ENCODE measurements at places on chromosomes 6 and 20.

- DNase-seq, result no peak
Observed at GRCh38 chr20:23639490-23639958, 1.8 kb upstream of the CST3 start.

- no peak for DNase-seq
Observed at GRCh38 chr6:162251257-162251656, 476.3 kb downstream of the PRKN start.

DNA sequence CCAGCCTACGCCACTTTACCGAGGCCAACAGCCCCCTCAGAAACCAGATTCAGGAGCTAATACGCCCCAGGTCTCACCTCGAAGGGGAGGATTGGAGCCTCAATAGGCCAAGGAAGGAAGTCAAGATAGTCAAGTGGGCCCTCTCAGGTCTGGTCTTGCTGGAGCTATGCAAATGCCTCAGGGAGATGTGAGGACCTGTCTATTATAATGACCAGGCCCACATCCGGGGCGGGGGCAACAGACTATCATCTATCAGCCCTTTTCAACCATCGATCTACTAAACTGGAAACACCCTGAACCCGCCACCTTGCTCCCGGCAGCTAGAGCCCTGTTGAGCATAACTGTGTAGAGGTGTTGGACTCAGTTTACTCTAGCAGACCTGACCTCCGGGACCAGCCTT, 12.7 kb upstream of the GSTA3 start:
- no peak for DNase-seq

DNA sequence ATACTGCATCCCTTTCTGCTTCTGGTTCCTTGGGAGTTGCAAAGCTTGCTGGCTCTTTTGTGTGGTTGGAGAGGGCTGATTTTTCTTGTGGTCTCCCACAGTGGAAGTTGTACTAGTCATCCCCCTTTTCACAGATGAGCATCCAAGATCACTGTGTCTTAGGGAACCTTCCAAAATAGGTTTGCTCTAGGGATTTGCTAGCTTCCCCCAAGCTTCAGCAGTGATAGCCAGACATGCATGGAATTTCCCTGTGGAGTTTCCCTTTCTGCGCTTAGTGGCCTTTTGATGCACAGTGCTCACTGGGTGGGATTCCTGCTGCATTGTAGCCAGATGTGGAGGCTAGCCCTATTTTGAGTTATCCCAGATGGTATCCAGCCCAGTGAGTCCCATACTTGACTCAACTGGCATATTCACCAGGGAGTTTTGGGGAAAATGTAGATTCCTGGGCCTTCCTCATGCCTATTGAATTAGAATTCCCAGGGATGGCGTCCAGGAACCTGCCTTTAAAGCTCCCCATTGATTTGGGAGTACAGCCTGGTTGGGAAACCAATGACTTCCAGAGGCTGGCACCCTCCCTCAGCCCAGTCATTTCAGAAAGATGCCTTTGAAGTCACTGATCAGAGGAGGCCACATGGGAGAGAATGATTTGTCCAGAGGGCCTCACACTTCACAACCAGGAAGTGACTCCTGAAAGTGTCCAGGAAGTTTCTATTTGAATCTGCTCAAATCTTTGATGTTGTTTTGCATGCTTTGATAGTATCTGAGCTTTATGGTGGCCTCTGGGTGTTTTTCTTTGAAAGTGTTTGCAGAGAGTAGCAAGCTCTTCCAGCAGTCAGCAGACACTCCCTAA, 25.9 kb downstream of the PPARD start:
- DNase-seq, result no peak

GRCh38 chr6:61977947-61978346, 308.1 kb downstream of the KHDRBS2 start:
- DNase-seq, result no peak

- no peak for DNase-seq
Observed at GRCh38 chr20:5090191-5090590, 29.6 kb downstream of the PCNA start.

DNA sequence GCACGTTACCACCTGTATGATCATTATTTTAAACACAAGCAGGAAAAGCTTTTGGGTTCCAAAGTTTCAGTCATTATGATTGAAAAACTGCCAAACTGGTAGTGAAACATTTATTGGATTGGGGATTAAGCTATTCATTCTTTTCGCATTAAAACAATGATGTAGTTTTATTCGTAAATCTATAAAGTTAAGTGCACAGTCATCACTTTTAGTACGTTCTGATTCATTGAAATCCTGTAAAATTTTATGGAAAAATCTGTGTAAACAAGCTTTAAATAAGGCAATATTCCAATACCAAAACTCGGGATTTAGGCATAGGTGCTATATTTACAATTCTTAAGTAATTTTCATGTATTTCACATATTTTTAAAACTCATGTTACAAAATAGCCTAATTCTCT, 379.9 kb downstream of the PLCB1 start:
- DNase-seq, result no peak

- DNase-seq, result no peak
Observed at GRCh38 chr6:119331663-119332286, 17.8 kb downstream of the MAN1A1 start.

- no peak for DNase-seq
Observed at GRCh38 chr6:131840441-131840840, 32.6 kb downstream of the ENPP1 start.

GRCh38 chr6:141562186-141562811, 570.4 kb upstream of the GJE1 start:
- DNase-seq, result no peak

DNA sequence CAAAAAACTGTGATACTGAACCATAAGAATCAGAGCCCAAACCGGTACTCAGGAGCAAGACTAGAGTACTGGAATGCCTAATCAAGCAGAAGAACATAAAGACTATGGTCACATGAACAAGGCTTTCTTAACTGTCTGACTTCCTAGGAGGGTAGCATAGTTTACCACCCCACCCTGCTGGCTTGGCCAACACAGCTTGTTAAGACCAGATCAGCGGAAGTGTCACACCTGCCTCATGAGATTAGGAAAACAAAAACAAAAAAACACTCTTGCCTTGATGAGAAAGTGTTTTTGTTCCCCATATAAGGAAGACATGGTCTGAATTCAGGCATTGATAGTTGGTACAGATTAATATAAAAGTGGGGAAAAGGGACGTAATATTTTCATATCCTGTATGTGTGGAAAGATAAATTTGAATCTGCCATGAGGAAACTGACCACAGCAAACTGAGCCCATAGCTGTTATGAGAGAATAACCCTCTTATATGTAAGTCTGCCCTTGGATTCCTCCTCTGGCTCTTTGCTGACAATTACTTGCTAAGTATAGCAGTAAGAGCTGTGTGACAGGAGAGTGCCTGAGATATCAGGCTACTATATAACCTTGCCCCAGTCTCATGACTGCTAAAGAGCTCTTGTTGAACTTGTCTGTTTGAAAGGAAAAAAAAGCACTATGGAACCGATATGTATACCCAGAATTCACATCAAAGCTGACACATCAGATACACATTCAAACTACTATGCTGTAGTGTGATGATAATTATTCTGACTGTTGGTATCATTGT, 197.1 kb downstream of the EPHA7 start:
- no peak for DNase-seq

DNA sequence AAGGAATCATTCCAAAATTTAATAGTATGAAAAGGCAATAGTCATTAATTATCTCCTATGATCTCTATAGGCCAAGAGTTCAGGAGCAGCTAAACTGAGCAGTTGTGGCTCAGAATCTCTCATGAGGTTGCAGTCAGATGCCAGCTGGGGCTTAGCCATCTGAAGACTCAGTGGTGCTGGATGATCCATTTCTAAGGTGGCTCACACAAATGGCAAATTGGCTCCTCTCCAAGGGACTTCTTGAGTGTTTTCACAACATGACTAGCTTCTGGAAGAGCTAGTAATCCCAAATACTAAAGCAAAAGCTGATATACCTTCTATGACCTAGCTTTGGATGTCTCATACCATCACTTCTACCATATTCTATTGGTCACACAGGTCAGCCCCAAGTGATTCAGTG, 104.2 kb downstream of the HAO1 start:
- no peak for DNase-seq

- no peak for DNase-seq
Observed at GRCh38 chr6:116268589-116269293, 11.0 kb downstream of the TSPYL1 start.

- DNase-seq, result no peak
Observed at GRCh38 chr20:34817072-34817471, 8.4 kb downstream of the NCOA6 start.

DNA sequence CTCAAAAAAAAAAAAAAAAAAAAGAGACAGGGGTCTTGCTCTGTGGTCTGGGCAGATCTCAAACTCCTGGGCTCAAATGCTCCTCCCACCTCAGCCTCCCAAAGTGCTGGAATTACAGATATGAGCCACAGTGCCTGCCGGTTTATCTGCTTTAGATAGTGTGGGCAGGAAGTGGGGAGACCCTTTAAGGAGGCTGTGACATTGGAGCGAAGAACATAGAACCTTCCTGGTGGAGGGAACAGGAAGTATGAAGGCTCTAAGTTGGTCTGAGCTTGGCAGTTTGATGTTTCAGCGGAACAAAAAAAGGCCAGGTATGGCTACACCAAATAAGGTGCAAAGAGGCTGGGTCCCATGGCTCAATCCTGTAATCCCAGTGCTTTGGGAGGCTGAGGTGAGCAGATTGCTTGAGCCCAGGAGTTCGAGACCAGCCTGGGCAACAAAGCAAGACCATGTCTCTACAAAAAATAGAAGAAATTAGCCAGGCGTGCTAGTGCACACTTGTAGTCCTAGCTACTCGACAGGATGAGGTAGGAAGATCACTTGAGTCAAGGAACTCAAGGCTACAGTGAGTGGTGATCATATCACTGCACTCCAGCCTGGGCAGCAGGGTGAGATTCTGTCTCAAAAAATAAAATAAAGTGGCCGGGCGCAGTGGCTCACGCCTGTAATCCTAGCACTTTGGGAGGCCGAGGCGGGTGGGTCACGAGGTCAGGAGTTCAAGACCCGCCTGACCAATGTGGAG, 8.7 kb upstream of the ZMYND8 start:
- no peak for DNase-seq

- DNase-seq, result no peak
Observed at GRCh38 chr6:20213271-20213798, 1.1 kb upstream of the MBOAT1 start.

- no peak for DNase-seq
Observed at GRCh38 chr6:125834348-125834747, 43.6 kb downstream of the NCOA7 start.

DNA sequence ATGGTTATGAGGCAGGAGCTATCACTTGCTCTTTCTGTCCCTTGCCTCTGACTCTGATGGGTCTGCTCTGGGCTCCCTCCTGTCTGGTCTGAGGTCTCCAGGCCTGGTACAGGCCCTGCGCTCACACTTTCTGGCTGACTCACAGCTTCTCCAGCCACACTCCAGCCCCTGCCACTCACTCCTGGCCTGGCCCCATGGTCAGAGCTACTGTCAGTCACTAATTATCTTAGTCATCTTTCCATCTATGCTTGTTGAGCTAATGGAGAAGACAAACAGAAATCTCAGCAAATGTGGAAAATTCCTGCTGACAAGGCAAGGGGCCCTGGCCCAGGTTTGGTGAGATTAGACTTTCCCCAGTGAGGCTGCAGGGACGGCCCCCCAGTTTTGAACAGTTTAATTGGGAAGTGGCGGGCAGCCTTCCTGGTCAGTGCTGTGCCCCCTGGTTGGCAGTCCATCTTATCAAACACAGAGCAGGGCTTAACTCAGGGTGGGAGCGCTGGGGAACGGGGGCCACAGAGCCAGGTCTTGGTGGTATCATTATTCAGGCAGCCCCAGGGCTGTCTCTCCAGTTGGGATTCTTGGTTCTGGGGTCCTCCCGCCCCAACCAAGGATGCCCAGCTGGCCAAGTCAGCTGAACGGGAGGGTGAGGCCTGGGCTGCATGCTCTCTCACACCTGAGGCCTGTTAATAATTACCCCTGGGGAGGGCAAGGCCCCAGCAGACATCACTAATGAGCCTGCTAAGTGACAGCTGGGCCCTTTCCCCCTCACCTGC, 63.4 kb downstream of the VEGFA start:
- DNase-seq, result no peak

GRCh38 chr6:12361042-12361765, 71.0 kb downstream of the EDN1 start:
- no peak for DNase-seq

DNA sequence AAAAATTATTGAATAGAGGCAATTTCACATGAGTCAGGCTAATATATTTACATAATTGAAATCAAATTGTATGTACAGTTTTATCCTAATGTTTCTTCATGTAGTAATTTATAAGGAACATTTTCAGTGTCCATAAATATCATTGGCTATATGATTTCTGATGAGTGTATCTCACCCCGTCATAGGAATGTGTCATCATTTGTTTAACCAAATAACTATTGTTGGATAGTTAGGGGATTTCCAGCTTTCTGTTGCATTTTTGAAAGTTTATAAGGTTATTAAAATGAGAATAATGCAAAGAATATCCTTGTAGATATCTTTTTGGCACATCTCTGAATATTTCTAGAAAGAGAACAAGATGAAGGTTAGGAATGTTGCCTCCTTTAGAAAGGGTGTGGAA, 39.0 kb downstream of the SYTL3 start:
- DNase-seq, result no peak

DNA sequence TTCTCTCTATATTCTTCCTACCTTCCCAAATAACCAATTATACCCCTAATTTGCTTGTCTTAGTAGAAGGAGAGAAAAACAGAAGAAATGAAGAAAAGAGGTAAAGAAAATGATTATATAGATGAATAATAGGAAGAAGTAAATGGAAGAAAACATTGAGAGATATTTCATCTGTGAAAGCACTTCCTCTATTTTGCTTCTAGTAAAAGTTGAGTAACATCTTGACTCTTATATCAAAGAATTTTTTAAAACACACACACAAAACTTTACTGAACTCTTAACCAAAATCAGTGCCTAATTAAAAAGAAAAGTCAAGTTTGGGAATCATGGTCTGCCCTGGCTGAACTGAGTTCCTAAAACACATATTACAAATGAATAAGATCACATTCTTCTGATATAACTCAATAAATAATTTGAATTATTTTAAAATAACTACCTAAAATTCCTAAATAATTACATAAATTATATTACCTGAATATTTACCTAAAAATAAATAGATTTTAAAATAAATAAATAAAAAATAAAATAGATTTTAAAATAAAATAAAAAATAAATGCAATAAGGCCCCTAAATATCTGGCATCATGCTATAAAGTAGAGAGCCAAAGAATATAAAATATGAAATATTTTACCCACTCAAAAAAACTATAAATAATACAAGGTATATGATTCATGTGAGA, 8.8 kb downstream of the SLC17A2 start:
- no peak for DNase-seq

GRCh38 chr6:136992113-136992512, 52.7 kb downstream of the IL20RA start:
- no peak for DNase-seq

DNA sequence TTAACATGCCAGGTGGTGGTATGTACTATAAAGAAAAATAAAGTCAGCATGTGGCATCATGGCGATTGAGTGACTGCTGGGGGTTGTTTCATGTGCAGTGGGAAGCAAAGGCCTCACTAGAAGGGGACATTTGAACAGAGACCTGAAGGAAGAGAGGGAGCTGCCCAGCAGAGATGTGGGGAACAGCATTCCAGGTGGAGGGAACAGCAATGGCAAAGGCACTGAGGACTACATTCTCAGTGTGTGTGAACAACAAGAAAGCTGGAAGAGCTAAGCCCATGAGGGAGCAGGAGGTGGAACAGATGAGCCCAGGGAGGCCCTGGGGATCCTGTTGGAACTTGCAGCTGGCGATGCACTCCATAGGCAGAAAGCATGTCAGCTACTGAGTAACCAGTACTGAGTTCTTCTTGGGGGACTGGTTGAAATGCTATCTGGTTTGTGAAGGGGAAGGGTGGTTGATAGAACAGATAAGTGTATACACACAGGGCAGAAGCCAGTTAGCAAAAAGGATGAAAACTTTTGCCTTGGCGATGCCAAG, 29.2 kb downstream of the NOX3 start:
- DNase-seq, result no peak
